ENCODE measurements at places on chromosomes 1 and 21.

GRCh38 chr1:113536182-113536780, 146.0 kb downstream of the MAGI3 start:
- DNase-seq: no peak

DNA sequence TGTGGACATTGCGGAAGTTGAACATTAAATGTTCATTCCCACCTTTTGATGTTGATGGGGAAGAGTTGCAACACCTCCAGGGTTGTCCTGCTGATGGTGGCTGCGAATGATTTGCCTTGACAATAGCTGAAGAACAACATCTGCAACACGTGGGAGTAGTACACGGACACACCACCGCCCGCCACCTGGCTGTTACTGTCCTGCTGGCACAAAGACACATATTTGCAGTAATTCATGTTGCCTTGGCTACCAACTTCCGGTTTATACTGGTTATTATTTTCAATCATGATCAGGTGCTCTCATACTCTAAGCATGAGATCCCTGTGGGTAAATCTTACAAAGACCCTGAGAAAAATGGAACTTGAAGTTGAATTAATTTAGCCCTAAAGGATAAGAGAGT, 55.2 kb downstream of the UBR4 start:
- no peak for DNase-seq

DNA sequence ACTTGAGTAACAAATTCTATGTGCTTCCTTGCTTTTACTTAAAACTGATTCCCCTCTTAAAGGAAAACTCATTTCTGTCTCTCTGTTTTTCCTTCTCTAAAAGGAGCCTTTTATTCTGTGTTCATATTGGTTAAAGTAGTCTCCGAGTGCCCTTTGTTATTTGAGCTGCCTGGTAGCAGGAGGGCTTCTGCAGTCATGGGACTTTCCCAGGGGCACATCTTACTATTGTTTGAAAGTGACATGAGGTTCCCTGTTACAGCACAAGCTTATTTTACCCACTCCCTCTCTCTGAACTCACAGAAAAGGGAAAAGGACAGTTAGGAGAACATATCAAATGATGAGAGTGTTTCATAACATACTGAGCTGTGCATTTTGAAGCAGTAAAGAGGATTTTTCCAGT, 58.1 kb upstream of the ANGPTL1 start:
- no peak for DNase-seq

DNA sequence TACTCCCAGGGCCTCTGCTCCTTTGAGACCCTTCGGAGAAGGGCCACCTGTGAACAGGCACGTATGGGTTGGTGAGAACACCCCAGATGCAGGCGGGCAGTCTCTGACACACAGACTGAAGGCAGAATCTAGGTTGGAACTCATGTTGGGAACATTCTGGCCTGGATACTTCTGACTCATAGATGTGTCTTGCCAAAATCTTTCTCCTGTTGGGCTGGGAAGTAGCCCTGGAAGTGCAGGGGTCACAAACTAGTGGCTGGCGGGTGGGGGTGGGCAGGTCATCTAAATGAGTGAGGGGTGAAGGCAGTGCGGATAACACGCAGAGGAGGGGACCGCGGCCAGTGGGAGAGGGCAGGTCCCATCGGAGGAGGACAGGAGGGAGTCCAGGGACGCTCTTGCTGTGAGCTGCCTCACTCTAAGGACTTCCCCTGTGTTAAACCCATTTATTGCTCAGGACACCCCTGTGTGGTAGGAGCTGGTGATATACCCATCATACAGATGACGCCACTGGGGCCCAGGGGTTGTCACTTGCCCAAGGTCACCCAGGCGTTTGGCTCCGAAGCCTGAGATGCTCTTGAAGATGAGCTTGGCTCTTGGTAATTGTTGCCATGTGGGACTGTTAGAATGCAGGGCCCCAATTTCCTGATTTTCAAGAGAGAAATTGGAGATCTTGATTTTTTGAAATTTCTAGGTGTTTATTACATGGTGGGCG, 181.0 kb downstream of the PTPRU start:
- DNase-seq: no peak

DNA sequence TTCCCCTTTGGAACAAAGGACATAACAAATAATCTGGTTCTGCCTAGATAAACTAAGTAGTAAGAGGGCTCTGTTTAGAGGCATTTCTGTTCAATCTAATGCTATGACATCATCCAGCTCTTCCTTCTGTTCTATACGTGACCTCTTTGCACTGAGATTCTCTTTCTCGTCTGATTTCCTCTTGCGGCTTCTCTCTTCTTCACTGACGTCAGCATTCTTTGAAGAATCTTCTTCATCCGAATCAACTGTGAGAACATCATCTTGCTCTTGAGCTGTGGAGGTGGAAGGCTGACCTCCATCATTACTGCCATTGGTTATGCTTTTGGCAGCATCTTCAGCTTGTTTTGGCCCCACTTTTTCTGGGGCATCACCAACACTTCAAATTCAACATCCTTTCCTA, 130.4 kb downstream of the HS2ST1 start:
- DNase-seq: peak; percentile 6

DNA sequence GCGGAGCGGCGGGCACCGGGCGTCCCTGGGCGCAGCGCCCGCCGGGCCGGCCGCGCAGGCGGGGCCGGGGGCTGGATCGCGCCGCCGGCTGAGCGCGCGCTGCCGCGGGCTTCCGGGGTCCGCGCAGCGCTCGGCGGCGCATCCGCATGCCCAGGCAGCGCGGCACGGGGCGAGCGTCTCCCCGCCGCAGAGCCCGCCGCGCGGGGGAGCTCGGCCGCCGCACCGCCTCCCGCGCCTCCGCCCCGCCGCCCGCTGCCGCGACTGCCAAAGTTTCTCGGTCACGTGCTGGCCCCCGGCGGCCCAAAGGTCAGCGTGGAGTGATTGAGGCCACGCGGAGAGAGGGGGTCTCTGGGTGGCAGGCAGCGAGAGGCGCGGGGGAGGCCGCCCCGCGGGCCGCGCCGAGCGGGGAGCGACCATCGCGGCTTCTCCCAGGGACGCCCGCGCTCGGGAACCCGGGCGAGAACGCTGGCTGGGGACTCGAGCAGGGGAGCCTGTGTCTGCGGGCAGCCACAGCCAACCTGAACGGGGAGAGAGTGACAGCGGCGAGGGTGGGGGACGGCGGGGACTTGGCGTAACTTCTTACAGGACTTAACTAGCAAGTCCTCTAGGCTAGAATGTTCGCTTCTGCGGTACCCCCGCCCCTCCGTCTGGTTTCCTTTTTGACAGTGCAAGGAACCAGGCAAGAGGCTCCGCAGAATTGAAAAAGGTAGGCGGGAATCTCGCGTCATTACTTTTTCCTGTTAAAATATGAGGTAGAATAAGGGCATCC, at the start of gene ILDR2:
TSS of gene ILDR2 (minus strand) at position 180 of the 769 bp plus-strand sequence. CDS start 272 bp downstream, outside the sequence.
- DNase-seq: peak; percentile 49

DNA sequence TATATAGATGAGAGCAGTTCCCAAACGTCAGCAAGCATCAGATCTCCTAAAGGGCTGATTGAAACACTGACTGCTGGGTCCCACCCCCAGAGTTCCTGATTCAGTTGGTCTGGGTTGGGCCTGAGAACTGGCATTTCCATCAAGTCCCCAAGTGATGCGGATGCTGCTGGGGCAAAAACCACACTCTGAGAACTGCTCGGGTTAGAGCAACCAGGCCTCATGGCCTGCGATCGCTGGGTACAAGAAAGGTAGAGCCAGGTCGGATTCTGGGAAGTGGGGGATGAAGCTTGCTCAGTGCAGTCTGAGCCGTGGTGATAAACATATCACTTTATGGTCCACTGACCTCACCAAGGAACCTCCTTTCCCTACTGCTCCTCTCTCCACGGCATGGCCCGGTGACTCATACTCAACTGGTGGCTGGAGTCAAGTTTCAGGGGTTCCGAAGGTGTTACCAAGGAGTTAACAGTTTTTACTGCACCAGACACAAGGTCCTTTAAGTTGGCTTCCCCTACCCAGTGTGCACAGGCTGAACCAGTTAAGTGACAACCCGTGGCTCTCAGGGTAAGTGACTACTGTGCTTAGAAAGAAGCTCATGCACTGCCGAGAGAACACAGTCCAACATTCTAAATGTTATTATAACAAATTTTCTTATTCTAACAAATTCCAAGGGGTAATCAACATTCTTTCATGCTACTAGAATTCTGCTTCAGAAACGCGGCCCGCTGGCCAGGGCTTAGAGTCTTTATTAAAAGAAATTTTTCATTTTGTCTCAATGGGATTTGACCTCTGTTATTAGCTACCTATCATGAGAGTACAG, 153.5 kb downstream of the TGFBR3 start:
- no peak for DNase-seq

DNA sequence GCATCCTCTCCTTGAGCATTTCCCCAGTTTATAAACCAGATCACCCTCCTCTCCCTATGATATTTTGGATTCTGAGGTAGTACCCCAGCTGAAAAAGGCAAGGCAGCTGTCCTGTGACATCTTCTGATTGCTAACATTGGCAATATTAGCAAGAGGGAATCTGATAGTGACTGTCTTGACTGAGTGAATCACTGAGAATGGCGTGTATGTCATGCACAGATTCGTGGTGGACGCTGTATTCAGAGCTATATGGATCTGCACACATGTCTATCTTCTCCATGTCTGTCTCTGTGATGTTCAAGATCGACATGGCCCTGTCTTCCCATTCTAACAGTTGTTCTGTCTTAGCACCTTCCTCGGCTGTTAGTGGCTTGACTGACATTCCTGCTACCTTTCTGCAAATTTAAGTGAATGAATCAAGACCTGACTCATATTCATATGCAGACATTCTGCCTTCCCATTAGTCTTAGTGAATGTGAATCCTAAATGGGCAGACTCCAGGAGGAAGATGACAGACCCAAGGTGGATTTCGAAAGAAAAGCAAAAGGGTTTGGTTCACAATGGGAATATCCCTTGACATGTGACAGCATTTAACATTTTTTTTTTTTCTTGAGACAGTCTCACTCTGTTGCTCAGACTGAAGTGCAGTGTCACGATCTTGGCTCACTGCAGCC, 97.7 kb downstream of the PGBD5 start:
- DNase-seq: no peak

GRCh38 chr1:157098519-157098918, 1.1 kb downstream of the ETV3L start:
- no peak for DNase-seq

DNA sequence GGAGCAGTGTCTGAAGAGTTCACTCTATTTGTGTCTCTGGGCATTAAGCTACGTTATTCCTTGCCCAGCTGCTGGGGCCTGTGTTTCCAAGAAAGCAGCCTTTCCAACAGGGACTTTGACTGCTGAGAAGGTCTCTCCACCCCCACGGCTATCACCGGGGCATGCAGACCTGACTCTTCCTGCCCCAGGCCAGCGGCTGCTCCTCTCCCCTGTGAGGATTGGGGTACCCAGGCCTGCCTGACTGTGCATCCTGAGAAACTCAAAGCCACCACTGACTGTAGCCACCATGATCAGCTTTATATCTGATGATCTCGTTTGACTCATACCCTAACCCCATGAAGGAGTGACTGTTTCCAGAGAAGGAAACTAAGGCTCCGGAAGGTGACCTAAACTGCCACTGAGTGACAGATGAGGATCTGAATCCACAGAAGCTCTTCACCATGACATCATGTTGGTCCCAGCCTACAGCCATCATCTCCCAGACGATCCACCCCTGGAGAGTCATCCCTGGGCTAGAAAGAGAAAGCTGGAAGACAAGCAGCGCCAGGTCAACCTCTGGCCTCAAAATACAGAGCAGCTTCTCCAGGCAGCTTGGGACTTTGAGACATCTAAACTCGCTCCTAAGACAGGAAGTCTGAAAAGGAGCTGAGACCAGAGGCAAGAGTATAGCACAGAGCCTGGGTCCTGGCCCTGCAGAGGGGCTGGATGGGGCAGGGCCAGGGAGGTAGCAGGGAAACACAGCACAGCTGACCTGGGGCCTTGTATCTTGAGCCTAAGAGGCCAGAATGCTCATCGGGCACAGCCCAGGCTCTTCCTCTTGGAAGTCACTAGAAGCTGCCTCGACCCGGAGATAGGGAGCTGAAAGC, 244.0 kb upstream of the VAMP3 start:
- DNase-seq: no peak

- DNase-seq: no peak
Measured at GRCh38 chr1:40736085-40736531, 44.6 kb downstream of the NFYC start.

GRCh38 chr1:162681122-162681436, 48.8 kb downstream of the DDR2 start:
- no peak for DNase-seq

DNA sequence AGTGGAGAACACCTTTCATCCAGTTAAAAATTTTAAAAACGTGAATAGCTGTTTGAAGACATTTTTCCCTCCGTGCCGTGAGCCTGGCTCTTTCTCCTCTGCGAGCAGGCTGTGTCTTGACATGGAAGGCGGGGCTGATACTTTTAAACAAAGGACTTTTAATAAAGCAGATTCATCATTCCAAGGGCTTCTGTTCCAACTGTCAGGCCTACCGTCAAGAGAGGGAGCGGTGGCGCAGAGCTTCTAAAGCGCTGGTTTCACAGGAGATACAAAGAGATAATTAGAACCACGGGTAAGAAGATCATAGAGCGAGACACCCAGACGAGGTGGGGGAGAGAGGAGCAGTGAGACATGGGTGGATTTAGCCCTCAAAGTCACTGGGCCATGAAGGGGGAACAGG, 247.4 kb upstream of the C1orf174 start:
- no peak for DNase-seq

- DNase-seq: no peak
Measured at GRCh38 chr1:162003061-162003829, 20.4 kb downstream of the OLFML2B start.

GRCh38 chr1:224594360-224594759, 21.8 kb upstream of the CNIH3 start:
- no peak for DNase-seq

- no peak for DNase-seq
Measured at GRCh38 chr1:159979257-159979656, 25.2 kb upstream of the SLAMF9 start.

- DNase-seq: no peak
Measured at GRCh38 chr1:178537382-178538090, 24.6 kb downstream of the TEX35 start.

- no peak for DNase-seq
Measured at GRCh38 chr1:212129781-212130180, 94.2 kb downstream of the DTL start.

- no peak for DNase-seq
Measured at GRCh38 chr1:195530961-195531360, 1077.3 kb downstream of the KCNT2 start.

DNA sequence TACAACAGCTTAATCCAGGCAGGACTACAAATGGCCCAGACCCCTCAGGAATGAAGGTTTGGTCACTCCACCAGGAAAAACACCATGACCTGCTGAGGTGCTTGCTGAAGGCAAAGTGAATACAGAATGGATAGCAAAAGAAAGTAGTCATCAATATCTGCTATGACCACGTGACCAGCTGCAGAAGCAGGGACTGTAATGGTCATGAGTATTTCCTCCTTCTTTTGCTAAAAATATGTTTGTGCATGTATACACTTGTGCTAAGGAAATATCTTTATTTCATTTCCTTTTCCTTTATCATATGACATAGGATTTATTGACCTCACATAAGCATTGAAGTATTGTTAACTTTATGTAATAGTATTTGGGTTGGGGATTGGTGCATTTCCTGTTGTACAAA, 26.4 kb upstream of the GOLT1A start:
- DNase-seq: no peak

DNA sequence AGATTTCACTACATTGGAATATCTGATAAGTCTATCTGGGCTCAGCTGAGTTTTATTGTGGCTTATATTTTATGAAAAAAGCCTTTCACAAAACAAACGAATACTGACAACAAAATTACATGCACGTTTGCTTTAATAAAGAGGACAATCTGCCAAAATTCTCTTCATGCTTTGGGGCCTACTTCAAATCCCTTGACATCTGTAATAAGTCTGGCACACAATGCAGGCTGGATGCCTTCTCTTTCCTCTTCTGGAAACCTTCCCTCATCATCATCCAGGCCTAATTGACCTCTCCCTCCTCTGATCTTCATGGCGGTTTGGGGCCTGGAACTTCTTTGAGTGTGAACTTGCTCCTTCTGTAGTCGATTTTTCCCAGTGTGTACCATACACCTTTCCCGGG, 70.3 kb downstream of the MAP10 start:
- no peak for DNase-seq
